ENCODE measurements at places on chromosomes 7 and 10.

- DNase-seq: no peak
Measured at GRCh38 chr10:116892907-116893685, 43.8 kb downstream of the ENO4 start.

DNA sequence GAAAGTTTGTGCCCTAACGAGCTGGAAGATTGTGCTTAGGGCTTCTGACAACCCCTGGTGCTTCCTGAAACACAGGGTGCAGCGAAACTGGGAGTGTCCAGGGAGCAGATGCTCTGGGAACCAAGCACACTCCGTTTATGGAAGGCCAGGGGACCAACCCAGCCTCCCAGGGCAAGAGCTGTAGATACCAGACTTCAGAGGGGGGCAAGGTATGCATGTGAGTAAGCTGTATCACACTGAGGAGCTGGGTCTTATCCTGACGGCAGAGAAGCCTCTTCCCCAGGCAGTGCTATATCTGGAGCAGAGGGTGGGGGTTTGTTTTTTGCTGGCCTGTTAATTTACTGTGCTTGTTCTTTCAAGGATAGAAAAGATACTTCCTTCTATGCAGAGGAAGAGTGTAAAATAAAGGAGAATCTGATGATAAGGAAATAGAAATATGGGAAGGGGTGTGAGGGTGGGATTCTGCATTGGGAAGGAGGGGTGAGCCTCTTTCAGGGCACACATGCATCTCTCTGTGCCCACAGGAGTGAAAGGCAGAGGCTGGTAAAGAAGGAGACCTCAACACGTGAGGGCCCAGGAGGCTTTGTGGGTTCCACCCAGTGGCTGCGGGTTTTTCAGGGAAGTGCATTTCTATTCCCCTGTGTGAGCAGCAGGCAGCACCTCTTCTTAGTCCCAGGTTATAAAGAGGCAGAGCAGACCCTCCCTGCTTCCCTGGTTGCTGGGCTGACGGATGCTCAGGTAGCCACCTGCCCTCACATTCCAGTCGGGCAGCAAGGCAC is 314.1 kb downstream of the TCERG1L start:
- DNase-seq: no peak

DNA sequence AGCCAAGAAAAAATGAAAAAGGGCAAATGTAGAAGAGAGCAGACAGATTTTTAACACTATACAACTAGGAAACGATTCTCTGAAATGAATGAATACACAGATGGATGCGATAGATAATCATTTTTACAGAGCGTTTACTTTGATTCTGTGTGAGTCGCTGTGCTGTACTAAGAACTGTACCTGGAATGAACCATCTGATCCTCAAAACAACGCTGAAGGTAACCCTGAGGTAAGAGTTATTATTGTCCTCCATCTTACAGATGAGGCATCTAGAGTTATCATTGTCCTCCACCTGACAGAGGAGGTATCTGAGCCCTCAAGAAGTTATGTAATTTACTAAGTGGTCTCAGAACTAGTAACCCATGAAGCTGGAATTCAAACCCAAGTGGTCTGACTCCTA is 80.2 kb downstream of the CHCHD3 start:
- no peak for DNase-seq

- no peak for DNase-seq
Measured at GRCh38 chr10:126216632-126216961, 171.7 kb downstream of the ADAM12 start.

GRCh38 chr10:79087721-79088120 is 19.0 kb downstream of the ZMIZ1 start:
- DNase-seq: no peak

DNA sequence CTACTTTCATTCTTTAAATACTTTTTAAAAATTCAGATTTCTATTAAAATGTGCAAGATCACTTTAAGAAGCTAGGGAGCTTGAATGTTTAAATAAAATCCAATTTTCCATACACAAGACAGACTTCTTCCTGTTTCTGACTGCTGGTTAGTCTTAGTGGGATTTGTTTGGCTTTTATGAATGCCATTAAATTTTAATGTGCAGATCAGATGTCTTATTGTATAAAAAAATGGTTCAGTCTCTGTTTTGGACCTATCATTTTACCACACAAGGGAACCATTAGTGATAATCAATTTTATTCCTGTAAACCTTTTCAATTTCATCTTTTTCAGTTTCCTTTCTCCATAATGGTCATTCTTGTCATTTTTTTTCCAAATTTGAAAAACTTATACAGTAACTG is 63.2 kb downstream of the VCL start:
- no peak for DNase-seq

GRCh38 chr7:99928994-99929729 is at the start of gene GJC3:
GJC3 (minus strand) TSS chr7:99929620; CDS start chr7:99929620, 0 bp downstream.
- peak; percentile 71 for DNase-seq
